ENCODE measurements at places on chromosomes 13 and 19. TPM values are rescaled to one million over a fixed set of nuclear protein-coding genes. Genes with fewer than 3 reads are reported as not detected.

DNA sequence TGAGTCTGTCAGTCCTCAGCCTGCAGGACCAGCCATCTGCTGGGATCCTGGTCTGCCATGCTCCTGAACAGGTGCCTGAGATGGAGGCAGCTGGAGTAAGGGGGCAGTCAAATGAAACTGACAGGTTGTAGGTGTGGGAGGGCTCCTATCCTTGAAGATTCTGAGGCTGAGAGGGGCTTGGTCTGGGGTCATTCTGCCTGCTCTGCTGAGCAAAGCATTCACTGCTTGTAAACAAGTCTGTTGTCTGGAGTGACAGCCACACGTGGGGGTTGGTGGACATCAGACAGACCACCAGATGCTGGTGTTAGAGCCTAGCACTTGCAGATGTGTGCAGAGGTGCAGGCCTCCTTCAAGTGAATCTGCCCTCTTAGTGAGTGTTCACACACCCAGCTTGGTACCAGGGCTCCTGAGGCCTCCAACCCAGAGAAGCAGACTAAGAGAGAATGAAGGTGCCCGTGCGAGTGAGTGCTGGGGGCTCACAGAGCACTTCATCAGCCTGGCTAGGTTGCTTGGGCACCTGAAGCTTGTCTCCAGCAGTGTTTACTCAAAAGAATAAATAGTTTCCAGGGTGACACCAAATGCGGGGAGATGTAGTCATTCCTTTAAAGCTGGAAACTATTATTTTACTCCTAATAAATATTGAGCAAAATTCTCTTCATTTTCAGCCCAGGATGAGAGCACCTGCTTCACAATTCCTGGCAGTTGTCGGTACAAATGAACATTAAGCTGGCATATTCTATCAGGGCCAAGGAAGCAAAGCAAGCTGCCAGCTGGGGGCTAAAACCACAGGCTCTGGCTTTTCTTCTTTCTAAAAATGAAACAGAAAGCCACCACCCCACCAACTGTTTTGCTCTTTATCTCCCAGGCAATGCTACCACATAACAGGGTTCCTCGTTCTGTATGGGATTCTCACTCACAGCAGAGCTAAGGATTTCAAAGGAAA is 82.3 kb downstream of the RNASEH2B start:
- DNase-seq = no peak

DNA sequence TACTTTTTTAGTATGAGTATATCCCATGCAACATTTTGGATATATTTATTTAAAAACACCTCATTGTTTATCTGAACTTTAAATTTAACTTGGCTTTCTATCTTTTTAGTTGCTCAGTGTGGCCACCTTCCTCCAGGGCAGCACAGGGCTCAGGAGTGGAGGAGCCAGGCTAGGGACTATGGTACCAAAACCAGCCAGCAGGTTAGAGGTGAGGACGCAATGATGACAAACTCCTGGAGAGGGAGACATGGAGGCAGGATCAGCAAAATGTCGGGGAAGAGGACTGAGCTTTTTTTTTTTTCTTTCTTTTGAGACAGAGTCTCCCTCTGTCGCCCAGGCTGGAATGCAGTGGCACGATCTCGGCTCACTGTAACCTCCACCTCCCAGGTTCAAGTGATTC is 29.6 kb upstream of the CALM3 start:
- DNase-seq = no peak

DNA sequence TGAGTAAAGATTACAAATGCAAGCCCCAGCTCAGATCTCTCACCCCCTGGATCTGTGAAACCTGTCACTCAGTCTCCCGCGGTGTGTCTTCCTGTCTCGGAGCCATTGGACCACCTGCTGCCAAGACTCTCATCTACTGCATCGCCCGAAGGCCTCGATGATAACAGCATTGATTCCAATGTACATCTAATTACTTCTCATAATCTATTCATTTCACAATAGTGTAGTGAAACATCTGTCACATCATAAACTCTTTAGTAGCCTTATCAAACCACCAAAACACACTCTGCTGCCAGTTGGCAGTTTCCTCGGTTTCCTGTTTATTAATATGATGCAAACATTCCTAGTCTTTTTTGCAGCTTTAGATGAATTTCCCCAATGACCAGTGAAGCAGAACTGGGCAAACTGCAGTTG is 220.3 kb downstream of the POU4F1 start:
- no peak for DNase-seq

DNA sequence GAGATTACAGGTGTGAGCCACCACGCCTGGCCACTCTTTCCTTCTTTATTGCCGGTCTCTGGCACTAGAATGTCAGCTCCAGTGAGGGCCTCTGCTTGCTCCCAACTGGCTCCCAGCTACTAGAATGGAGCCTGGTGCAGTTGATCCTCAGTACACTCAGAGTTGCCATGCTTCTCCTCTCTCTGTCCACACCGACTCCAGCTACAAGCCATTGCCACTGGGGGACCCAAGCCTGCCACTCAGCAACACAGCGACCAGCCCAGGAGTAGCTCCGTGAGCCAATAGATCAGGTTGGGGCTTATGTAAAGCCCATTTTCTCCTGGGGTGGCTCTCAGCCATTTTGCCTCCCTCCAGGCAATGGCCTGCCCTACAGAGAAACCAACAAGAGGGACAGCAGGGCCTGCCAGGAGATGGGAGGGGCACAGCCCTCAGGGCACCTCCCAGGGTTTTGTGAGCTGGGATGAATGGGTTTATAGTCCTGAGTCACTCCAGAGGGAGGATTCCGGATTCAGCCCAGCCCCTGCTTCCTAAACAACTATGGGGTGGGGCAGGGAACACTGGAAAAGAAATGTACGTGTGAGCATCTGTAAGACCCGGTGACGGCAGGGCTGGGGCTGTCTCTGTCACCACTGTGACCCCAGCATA is 36.5 kb downstream of the OPA3 start:
- no peak for DNase-seq

- DNase-seq = no peak
These were observed 184.6 kb upstream of the SOX1 start for GRCh38 chr13:111882351-111882750.

- DNase-seq = no peak
These were observed 120.0 kb upstream of the RFC3 start for GRCh38 chr13:33697926-33698325.

DNA sequence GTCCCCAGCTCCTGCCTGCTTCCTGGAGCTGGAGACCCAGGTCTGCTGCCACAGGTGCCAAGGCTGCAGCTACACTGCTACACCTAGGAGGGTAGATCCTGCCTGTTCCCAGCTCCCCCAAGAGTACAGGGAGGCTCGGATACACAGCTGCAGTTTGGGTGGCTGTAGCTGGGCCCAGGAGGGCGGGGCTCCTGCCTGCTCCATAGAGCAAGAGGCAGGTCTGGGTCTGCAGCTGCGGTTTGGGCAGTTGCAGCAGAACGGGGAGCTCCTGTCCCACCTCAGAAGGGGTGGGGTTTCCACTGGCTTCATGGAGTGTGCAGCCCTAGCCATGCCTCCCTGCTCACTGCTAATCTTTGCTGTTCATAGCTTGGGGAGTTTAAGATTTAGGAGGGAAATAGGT is 199.0 kb downstream of the NUFIP1 start:
- no peak for DNase-seq

GRCh38 chr13:108830916-108831315 is 201.5 kb downstream of the MYO16 start:
- DNase-seq = no peak

GRCh38 chr19:35859414-35859813 is 2.7 kb downstream of the KIRREL2 start:
- no peak for DNase-seq

- no peak for DNase-seq
These were observed 42.6 kb upstream of the ADGRL1 start for GRCh38 chr19:14248578-14249011.

GRCh38 chr13:104387510-104387909 is 1321.3 kb upstream of the SLC10A2 start:
- no peak for DNase-seq

SPACA6 gene
- total RNA-seq = 4.7 TPM

DACH1 gene
- not detected for total RNA-seq

FOXO1 gene
- 6.3 TPM for total RNA-seq

Data from epithelial cell of proximal tubule (primary cell).